Suprapubic skin (tissue), 4 donors: ENCODE measurements at places on chromosomes 5 and 9. TPM values are rescaled to one million over a fixed set of nuclear protein-coding genes. Genes with fewer than 3 reads are reported as not detected.

The NUTM2F gene
- 0.24 TPM for total RNA-seq

The FBP1 gene
- 12.1 TPM for total RNA-seq

The SLC27A4 gene
- 60.9 TPM for total RNA-seq

The PRSS3 gene
- 53.7 TPM for total RNA-seq

The EIF4EBP3 gene
- total RNA-seq = 19.2 TPM

The MLANA gene
- 47.4 TPM for total RNA-seq

The FGD3 gene
- total RNA-seq = 6.9 TPM

The MSX2 gene
- total RNA-seq = 8.8 TPM

The INSL6 gene
- total RNA-seq = not detected

The PROB1 gene
- total RNA-seq = 0.40 TPM

The ZFP2 gene
- 0.94 TPM for total RNA-seq

The C5orf52 gene
- total RNA-seq = not detected

The MYMK gene
- total RNA-seq = not detected

The GPX8 gene
- total RNA-seq = 7.9 TPM

The CNTLN gene
- total RNA-seq = 4.4 TPM

The MSMP gene
- total RNA-seq = not detected

The SLC1A3 gene
- total RNA-seq = 29.7 TPM

The CDK5RAP2 gene
- total RNA-seq = 67.9 TPM
